ENCODE measurements at places on chromosomes 11 and 22.

- no peak for DNase-seq
Observed at GRCh38 chr22:20569059-20570058, 61.9 kb downstream of the MED15 start.

DNA sequence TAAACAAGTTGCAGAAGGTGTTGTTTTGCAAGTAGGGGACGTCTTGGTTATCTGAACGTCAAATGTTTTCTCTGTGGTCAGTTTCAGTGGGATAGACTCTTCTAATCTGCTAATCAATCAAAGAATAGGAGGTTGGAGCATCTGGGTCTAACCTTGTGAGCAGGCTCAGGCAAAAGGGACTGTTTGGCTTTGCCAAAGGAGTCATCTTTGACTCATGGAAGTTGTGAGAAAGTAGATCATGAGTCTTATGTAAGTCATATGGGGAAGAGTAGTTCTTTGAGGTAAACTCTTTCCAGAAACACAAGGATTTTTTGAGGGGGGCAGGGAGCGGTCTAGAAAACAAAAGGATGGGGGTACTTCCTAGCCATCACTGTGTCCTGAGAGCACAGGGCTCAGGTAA, 27.1 kb upstream of the TOP3B start:
- DNase-seq = no peak

DNA sequence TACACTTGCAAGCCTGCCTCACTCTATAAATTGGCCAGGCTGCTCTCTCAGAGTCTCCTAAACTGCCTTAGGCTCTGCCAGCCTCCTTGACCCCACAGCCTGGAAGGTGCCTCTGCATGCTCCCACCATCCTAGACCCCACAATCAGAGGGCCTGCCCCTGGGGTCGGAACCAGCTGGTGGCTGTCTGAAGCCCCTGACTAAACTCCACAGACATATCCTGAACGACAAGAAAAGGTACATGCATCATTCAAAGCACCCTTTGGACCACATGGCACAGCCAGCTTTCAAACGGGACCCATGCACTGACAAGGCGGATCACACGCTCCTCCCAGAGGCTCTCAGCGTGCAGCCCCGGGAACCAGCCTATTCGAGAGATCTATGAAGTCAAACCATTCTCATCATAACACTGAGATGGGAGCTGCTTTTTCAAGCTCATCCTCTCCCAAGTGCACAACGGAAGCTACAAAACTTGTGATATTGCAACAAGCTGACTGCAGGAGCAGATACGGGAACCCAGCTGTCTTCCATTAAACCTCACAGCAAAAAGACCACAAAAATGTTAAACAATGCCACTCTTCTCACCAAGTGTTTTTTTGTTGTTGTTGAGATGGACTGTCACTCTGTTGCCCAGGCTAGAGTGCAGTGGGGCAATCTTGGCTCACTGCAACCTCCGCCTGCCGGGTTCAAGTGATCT, 8.1 kb downstream of the SHANK2 start:
- no peak for DNase-seq

DNA sequence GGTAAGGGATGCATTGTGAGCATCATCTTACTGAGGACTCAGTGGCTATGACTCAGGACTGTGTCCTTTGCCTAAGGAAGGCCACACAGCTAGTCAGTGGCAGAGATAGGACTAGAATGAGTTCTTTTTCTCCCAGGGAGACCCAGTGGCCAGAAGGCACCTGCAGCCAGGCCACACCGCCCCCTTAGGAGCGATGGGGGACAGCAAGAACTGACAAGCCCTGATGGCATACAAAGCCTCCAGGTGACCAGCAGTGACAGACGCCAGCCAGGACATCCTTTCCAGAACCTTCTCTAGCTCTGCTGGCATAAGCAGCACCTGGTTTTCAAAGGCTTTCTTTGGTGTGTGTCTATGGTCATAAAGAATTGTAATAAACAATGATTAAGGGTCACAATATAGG, 240.1 kb downstream of the ST3GAL4 start:
- DNase-seq = no peak

GRCh38 chr22:26890870-26891269, 233.5 kb downstream of the MIAT start:
- DNase-seq = no peak

DNA sequence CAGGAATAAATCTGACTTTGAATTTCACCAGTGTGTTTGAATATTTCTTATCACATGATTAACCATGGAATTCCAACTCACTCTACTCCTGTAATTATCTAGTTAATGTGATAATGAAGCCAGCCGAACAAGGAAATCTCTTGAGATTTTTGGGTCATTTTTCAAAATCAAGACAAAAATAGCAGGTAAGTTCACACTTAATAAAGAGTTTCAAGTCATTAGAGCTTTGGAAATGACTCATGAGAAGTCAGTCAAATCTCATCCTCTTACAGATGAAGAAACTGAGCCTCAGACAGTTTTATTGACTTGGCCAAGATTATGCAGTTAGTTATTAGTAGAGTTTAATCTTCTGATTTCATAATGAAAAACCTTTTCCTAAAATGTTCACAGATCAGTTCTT, 148.8 kb downstream of the ARHGAP42 start:
- DNase-seq = no peak

DNA sequence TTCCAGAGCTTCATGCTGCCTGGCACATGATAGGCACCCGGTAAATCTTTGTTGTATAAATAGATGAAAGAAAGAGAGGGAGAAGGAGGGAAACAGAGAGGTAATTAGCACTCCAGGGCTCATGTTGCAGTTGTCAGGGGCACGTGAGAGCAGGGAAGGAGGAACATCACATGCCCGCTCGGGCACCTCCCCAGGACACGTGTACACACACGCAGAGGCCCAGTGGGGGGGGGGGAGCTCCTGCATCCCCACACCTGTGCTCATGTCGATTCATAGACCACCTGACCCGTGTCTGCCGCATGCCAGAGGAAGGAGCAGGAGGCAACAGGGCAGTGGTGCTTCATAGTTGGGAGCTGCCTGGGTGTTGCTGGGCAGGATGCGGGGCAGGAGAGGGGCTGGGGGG, 37.1 kb upstream of the NNMT start:
- no peak for DNase-seq

- DNase-seq = no peak
Observed at GRCh38 chr11:3614742-3615171, 27.0 kb downstream of the ART5 start.

DNA sequence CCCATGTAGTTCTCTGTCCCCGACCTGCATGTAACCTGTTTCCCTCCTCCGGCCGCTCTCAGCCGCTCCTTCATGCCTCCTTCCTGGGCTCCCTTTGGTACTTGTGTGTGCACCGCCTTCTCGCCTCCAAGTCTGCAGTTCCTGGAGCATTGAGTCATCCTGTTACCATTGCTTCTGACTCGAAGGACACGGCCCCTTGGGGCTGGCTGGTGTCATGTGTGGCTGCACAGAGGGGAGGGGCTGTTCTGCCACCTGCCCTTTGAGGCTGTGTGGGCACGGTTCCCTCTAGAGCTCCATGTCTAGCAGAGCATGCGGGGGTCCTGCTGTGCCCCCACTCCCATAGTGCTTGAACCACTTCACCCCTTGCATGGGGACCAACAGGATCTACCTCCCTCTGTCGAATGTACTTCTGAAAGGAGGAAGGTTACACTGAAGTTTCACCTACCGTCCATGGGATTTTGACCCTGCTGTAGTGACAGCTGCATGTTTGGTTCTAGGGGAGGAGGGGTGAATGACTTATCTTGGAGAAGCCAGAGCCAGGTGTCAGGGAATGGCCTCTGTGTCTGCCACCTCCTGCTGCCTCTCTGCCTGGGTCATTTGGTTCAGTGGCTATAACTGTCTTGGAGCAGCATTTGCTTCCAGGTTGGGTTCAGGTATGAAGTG, 39.6 kb downstream of the BCR start:
- DNase-seq = no peak

GRCh38 chr11:61885784-61886580, 5.4 kb downstream of the FADS3 start:
- no peak for DNase-seq

- no peak for DNase-seq
Observed at GRCh38 chr11:70833011-70833410, 419.4 kb downstream of the SHANK2 start.

DNA sequence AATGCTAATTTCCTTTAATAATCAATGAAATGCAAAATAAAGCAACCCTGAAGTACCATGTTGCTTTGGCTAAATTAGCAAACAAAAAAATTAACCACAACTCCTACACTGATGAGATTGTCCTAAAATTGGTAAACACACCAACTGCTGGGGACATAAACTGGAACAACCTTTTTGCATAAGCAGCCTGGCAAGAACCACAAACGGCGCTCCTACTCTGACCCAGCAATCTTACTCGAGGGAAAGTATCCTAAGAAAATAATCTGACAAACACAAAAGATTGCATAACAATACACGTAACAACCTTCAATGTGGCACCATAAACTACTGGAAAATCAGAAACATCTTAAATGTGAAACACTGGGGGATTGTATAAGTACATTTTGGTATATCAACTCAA, 189.8 kb upstream of the PITPNB start:
- DNase-seq = no peak

- no peak for DNase-seq
Observed at GRCh38 chr11:2002042-2002776, 4.6 kb upstream of the H19 start.

DNA sequence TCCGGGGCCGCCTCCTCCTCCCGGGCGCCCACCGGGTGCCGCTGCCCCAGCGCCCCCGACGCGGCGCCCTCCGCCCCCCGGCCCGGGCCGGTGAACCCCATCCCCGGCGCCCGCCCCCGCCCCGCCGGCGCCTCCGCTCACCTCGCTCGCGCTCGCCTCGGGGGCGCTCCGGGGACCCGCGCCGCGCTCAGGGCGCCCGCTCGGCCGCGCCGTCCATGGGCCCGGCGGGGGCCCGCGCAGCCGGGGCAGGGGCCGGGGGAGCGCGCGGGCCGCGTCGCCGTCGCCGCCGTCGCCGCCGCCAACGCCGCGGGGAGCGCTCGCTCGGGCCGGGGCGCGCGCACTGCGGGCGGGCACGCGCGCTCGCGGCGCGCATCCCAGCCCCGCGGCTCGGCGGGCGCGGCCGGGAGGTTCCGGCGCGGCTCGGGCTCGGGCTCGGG, 293 bp downstream of the DUSP8 start:
- no peak for DNase-seq

GRCh38 chr11:100910808-100911207, 218.8 kb downstream of the PGR start:
- no peak for DNase-seq

All from activated naive CD4-positive, alpha-beta T cell (primary cell).